ENCODE measurements at places on chromosomes 6 and 20.

GRCh38 chr20:46406986-46407670, 713 bp upstream of the ELMO2 start:
- DNase-seq = no peak

DNA sequence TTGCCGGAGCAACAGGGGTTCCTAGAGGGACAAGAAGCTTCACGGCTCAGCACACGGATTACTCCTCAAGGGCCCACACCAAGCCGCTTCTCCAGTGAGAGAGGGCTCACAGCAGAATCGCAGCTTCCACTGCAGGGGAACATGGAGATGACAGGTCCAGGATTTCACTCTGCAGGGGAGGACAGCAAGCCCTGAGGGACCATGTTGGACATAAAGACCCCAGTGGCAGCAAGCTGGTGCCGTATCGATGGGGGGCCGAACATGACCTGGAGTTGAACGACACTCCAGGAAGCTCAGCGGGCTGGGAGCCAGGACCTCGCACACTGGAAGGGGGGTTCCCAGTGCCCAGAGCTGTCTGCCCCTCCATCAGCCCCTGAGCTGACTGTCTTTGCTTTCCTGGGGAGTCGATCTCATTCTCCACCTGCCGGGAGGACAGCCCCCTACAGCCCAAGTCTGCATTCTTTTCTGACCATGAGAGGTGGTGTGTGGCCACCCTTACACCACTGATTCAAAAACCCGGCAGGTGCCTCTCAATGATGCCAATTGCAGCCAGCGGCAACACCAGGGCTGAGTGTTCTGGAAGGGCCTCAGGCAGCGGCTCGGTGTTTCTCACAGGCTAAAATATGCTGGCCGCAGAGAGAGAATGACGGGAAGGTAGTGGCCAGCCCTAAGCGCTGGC, 194.5 kb upstream of the CDH4 start:
- DNase-seq = no peak

DNA sequence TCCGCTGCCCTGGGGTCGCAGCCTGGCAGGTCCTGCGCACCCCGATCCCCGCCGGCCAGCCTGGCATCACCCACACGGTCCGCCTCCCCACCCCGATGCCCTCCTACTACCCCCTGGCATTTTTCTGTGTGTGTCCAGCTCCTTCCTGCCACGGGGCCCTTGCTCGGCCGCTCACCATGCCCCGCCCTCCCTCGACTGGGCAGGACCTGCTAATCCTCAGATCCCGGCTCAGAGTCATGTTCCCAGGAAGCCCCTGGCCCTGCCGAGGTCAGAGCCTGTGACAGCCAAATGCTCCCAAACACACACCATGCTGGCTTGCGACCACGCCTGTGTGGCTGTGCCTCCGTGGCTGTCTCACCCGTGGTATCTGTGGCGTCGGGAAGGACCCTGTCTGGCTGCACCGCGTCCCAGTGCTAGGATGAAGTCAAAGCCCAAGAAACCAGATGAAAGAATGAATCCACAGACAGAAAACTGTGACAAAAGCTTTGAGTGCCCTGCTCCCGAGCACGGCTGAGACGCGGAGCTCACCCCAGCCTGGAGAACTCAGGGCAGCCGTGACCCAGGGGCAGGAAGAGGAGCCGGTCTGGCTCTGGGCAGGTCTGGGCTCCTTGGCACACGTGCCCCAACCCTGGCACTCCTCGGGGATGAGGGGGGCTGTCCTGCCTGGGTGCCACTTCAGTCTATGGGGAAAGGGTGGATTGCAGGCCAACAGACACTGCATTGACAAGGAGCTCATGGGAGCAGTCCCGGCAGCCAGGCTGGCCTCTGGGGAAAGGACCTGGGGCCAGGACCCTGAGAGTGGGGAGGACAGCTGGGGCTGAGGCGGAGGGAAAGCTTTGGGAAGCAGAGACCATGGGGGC, 20.8 kb upstream of the SLCO4A1 start:
- DNase-seq = no peak

DNA sequence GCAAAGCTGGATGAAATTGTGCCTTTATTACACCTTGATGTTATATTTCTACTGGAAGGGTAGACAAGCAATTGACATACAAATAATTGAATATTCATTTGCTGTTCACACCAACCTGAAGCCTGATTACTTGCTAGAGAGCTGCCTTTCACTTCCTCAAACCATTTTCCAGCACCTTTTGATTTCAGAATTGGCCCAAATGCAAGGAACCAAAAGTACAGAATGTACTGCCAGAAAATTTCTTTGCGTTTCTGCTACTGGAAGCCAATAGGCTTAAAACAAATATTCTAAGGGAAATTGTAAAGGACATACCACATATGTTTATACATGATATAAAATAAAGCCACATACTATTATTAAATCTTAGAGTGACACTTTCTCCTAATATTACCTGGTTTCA, 94.5 kb downstream of the RFPL4B start:
- DNase-seq = no peak

- no peak for DNase-seq
These were observed 158.8 kb downstream of the FOXA2 start for GRCh38 chr20:22425344-22426295.

GRCh38 chr20:35015863-35016193, 60.2 kb downstream of the MYH7B start:
- DNase-seq = no peak

GRCh38 chr6:42347456-42347855, 104.3 kb downstream of the TRERF1 start:
- DNase-seq = no peak

DNA sequence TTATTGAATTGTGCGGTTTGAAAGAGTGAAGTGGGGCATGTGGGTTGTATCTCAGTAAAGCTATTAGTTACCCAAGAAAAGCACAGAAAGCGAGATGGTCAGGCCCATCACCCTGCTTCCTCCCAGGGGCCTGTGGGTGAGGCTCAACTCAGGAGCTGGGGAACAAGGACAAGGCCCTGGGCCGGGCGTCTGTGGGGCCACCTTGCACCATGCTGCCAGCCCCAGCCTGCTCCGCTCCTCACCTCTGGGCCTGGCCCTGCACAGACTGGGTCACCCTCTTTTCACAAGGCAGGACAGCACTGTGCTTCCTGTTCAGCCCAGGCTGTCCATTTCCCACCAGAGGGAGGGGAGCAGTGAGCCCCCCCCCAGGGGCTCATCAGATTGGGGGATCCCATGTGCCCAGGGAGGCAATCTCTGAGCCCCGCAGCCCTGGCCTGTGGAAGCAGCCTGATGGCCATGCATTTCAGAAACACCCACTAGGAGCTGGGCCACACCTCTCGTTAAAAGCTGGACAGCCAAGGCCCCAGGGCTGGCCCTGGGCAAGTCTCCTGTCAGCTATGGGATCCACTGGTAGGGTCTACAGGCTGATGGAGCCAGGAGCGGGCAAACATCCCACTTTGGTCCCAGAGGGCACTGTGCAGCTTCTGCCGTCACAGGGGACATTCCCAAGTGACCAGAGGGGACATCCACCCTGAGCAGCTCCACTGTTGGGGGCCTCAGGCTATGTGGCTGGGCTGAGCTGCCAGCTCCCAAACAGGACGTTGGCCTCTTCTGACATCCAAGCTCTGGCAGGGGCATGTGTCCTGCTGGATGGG, 55.9 kb downstream of the YTHDF1 start:
- no peak for DNase-seq

DNA sequence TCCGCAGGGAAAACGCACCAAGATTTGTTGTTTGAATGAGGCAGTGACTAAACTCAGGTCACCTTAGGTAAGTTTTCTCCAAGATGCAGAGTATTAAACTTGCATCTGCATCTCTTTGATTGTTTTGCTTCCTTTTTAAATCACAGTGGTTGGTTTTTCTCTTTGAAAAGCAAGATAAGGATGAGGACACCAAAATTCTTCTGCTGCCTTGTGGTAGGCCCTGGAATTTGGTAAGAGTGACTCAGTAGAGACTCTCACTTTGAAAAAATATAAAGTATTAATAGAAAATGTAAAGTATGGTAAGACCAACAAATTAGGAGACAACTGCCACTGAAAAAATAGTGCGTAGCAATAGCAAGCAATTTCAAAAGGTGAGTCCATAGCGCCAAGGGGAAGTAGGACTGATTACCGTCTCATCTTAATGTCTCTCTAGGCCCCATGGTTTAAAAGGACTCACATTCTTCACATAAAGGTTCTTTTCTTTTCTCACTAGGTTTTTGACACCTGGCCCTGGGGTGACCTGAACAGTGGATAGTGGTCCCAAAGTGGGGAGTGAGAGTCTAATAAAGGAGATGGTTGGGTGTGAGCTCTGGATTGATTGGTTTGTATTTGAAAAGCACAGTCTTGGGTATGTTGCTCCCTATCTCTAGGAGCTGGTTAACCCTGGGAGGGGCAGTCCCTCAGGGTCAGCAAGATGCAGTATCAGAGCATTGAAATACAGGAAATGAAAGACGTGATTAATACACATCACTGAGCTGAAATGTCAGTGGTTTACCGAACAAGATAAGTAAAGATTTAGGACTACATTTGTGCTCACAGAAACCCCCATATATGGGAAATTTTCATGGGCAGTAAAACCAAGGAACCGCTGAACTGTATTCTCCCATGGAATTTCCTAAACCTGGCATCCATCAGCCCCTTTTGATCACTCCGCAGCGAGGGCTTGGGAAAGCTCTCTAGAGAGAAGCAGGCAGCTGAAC, 221.2 kb downstream of the SLC24A3 start:
- no peak for DNase-seq

DNA sequence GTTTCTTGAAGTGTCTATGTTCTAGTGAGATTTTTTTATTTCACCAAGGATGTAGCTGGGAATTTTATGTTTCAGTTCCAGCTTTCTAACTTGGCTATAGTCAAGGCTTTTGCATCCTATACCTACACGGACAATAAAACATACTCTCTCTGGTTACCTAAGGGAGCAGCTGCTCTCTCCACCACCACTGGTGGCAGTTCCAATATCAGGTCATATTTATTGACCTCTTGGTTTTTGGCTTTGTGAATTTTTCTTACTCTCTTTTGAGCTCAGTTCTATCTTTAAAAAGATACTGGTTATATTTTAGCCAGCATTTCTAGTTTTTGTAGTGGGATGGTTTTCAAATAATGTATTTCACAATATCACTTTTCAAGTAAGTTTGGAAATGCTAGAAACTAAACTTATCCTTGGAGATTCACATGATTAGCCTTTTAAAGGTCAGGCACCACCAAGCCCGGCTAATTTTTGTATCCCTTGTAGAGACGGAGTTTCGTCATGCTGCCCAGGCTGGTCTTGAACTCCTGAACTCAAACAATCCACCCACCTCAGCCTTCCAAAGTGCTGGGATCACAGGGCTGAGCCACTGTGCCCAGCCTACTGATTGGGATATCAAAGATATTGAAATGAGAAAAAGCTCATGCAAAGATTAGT, 34.7 kb upstream of the HAO1 start:
- DNase-seq = no peak

DNA sequence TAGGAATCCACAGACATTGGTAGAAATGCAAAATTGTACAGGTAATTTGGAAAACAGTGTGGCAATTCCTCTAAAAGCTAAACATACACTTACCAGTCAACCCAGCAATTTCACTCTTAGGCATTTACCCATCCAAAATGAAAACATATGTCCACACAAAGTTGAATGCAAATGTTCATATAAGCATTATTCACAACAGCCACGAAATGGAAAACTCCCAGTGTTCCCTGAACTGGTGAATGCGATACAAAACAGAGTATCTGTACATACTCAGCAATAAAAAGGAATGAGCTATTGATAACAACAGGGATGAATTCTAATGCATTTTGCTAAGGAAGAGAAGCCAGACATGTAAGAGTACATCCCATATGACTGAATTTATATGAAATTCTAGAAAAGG, 32.4 kb upstream of the RAB22A start:
- DNase-seq = no peak

DNA sequence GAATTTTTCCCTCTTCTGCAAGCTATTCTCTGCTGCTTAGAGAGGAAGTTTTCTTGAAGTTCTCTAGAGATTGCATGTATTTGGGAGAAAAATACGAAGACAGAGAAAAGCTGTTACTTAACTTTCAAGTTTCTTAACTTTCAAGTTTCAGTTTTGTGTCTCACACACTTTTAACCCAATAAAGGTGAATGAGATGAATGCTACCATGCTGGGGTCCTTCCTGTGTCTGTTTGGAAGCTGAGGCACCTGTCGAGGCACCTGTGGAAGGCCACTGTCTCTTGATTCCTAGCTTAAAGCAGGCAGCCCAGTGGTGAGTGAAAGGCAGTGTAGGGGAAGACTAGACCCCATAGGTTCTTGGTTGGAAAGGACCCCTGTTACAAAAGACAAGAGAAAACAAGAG, 372.8 kb upstream of the JARID2 start:
- DNase-seq = no peak

GRCh38 chr20:47343007-47343472, 13.5 kb downstream of the ZMYND8 start:
- no peak for DNase-seq

DNA sequence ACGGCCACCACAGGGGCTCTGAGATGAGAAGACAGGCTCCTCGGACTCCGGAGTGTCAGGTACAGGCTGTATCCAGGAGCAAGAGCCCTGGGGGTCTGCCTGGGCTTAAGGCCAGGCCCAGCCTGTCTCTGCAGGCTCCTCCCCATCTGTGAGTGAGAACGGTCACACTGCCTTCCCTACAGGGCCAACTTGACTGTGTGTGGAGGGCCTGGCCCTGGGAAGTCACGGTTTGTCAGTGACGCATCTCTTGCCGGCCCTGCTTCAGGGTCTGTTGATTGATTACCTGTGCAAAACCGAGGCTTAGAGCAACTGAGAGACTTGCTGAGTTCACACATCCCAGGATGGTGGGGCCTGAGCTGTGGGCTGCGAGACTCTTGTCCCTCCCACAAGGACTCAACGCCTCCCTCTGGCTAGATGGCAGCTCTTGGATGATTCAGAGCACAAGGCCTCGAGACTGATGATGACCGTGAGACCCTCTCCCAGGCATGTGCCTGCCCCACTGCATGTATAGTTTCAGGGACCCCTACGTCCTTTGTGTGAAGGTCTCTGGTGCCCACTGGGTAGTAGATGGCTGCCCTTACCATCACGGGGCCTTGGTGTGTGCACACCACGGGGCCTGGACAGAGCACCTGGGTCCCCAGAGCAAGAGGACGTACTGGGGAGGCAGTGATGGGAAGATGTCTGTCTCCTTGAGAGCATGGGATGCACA, 5.9 kb downstream of the RBM38 start:
- no peak for DNase-seq

DNA sequence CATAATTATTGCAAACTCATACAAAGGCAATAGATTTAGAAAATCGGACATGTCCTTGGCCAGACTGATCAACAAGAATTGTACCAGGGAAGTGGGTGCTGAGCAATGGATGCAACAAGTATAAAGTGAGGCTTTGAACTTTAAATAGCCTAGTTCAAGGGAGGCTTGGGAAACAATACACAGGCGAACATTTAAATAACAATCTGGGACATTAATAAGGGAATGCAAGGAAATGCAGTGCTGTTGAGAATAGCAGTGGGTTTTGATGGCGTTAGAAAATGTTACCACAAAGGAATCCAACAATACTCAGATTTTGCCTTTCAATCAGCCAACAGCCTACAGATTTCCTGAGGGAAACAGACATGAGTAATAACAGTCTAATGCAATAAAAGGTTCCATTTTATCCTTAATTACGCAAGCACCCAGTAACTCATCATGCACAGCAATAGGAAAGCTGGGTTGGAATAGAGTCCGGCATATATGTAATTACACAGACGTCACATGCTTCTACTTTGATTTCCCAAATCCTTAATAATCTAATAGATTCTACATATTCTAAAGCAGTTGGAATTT, 134.6 kb downstream of the PHACTR1 start:
- DNase-seq = no peak

- DNase-seq = no peak
These were observed 113.1 kb downstream of the NCOA3 start for GRCh38 chr20:47614703-47615309.

GRCh38 chr20:52434041-52434425, 242.5 kb upstream of the ZFP64 start:
- DNase-seq = no peak

Measured in cortex of kidney (tissue), 1 donor.